Stimulated activated memory B cell treated with anti-CD40 and anti-IgM and Interleukin-4, amounts not matched to agents 10 μg/mL and 1 μg/mL and 100 μg/mL, for 72 hours (primary cell): ENCODE measurements at places on chromosomes 11 and 22.
A peak's percentile ranks its signal among the peaks of the same experiment; 100 is the strongest.

DNA sequence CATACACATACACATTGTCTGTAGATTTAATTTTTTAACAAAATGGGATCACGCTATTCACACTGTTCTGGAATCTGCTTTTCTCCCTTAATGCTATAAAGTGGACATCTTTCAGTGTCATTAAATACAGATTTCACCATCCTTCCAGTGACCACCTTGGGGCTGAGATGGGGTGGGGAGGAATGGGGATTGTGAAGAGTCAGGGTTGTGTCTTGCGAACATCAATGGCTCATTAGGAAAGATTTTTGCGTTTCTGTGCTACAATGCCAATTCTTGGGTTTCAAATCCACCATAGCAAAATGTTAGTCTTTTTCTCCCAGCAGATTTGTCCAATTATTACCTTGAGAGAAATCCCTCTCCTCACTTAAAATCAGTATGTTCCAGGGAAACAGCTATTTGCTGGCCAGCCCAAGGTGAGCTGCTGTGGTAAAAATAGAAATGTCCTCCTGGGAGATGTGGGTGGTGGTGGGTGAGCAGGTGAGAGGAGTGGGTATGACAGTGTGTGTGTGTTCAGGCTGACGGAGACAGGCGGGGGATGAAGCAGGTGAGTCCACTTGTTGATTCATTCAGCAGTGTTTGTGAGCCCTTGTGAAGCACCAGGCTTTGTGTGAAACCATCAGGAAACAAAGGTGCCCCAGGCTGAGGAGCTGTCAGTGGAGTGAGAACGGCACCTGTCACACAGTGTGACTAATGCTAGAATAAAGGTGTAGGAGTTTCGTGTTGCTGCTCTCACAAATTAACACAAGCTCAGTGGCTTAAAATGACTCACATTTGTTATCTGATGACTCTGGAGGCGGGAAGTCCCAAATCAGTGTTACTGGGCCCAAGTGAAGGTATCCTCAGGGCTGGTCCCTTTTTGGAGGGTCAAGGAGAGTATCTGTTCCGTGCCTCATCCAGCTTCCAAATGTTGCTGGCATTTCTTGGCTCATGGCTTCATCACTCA lies 1.7 kb upstream of the CBX6 start:
- peak; percentile 17 for ATAC-seq

GRCh38 chr11:60960405-60960804 lies 8.4 kb upstream of the SLC15A3 start:
- no peak for ATAC-seq

GRCh38 chr11:92087725-92088537 lies 136.7 kb upstream of the FAT3 start:
- no peak for ATAC-seq

DNA sequence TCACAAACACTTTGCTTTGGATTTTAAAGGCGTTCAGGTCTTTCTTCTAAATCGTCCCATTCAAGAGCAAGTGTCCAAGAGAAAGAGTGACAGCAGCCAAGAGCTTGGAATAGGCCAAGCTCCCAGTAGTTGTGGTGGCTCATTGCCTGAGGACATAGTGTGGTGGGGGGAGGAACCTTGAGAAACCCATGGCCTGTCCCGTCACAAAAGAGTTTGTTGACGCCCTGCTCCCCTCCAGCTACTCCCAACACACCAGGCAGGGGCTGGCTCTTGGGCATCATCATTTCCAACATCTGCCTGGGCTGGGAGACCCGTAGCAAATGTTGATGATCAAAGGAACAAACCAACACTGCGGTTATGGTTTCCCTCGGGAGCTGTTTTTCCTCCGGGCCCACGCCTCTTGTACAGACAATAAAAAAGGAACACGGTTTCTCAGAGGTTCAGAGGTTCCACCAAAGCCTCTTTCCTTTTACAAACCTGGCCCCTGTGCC lies 20.8 kb downstream of the FADS3 start:
- ATAC-seq, result no peak

- no peak for ATAC-seq
Measured at GRCh38 chr11:112786886-112787530, 174.2 kb upstream of the NCAM1 start.
